ENCODE measurements at places on chromosomes 16 and 17. TPM values are rescaled to one million over a fixed set of nuclear protein-coding genes. Genes with fewer than 3 reads are reported as not detected.

CMTM1 gene
- 6.2 TPM for total RNA-seq

CYB561 gene
- 2.2 TPM for total RNA-seq

HEATR9 gene
- total RNA-seq, result 0.38 TPM

NKD1 gene
- total RNA-seq, result 1.9 TPM

KRTAP2-3 gene
- not detected for total RNA-seq

KIF18B gene
- 40.3 TPM for total RNA-seq

SKAP1 gene
- 73.9 TPM for total RNA-seq
